ENCODE measurements at places on chromosomes 7 and 10.

DNA sequence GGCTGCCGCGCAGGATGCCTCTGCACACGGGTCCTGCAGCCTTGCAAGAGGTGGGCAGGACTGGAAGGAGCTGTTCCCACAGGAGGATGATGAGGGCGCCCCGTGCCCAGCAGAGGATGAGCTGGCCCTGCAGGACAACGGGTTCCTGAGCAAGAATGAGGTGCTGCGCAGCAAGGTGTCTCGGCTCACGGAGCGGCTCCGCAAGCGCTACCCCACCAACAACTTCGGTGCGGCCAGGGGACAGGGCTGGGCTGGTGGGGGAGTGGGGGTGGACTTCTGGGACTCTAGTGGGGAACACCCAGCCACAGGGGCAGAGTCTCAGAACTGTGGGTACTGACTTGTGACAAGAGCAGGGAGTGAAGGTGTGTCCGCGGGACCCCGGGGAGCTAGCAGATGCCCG lies 16.0 kb downstream of the ZFYVE27 start:
- DNase-seq, result no peak

DNA sequence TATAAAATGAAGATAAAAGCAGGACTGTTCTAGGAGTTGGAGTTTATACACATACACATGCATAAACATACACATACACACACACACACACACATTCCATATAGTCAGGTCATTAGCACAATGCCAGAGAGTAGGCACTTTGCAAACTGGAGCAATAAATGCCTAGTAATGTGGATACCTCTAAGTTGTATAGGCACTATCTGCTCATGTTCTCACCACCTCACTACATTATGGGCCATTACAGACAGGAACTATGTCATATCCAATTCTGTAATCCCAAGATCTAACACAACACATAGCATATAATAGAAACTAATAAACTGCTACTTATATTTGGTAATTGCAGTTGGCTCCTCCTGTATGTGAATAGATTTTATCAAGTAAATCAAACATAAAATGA lies 115.6 kb downstream of the GRM8 start:
- DNase-seq, result no peak

- DNase-seq, result no peak
Observed at GRCh38 chr10:59375990-59376389, 13.6 kb upstream of the FAM13C start.

- DNase-seq, result no peak
Observed at GRCh38 chr10:58570307-58570723, 57.6 kb downstream of the BICC1 start.

- DNase-seq, result no peak
Observed at GRCh38 chr7:150443793-150444540, 6.5 kb upstream of the GIMAP8 start.

GRCh38 chr10:104441329-104442000 lies 87.8 kb downstream of the CFAP58 start:
- DNase-seq, result no peak

GRCh38 chr7:116393654-116394053 lies 105.9 kb upstream of the CAV2 start:
- DNase-seq, result no peak

GRCh38 chr10:28533571-28534304 lies 820 bp downstream of the WAC start:
- DNase-seq, result peak; percentile 57

GRCh38 chr10:88070080-88070880 lies 206.9 kb downstream of the PTEN start:
- no peak for DNase-seq

GRCh38 chr7:89607792-89608191 lies 546.5 kb upstream of the STEAP1 start:
- DNase-seq, result peak; percentile 33

GRCh38 chr7:101169838-101170551 lies 4.6 kb upstream of the VGF start:
- peak; percentile 76 for DNase-seq
